LNCaP clone FGC (cell line): ENCODE measurements at places on chromosomes 6 and 20.

- no peak for DNase-seq
Measured at GRCh38 chr20:36313476-36313875, 7.3 kb downstream of the DLGAP4 start.

DNA sequence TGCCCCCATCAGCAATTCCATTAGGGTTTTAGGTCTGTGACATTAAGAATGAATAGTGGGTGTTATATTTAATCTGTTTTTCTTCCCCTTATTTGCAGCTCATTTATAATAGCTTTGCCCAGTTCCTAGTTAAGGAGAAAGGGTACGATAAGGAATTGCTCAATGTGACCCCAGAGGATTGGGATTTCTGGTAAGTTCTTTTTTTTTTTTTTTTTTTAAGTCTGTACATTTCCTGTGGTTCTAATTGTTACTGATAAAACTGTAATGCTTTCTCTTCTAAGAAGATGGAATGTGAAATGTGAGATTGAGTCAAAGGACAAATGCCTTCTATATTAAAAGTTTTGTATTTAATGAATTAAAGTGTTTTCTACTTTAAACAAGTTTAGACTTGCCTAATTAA is 5.5 kb downstream of the NT5DC1 start:
- DNase-seq: no peak

DNA sequence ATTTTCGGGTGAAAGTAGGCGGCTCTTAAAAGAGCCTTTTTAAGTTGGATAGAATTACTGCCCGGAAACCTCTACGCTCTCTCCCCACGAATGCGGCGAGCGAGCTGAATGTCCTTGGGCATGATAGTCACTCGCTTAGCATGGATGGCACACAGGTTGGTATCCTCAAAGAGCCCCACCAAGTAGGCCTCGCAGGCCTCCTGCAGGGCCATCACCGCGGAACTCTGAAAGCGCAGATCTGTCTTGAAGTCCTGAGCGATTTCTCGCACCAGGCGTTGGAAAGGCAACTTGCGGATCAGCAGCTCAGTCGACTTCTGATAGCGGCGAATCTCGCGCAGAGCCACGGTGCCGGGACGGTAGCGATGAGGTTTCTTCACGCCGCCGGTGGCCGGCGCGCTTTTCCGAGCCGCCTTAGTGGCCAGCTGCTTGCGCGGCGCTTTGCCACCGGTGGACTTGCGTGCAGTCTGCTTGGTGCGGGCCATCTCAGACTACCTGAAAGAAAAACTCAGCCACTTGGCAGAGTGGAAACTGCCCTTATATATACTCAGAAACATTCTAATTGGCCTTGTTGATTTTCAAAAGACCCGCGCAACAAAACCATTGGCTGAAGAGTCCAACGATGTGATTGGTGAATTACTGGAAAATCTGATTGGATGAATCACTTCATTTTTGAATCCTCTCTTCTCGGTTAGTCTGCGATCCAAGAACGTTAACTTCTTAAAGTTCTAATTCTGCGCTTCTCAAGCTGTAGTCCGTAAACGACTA is 93.9 kb upstream of the BTN3A2 start:
- DNase-seq: no peak

DNA sequence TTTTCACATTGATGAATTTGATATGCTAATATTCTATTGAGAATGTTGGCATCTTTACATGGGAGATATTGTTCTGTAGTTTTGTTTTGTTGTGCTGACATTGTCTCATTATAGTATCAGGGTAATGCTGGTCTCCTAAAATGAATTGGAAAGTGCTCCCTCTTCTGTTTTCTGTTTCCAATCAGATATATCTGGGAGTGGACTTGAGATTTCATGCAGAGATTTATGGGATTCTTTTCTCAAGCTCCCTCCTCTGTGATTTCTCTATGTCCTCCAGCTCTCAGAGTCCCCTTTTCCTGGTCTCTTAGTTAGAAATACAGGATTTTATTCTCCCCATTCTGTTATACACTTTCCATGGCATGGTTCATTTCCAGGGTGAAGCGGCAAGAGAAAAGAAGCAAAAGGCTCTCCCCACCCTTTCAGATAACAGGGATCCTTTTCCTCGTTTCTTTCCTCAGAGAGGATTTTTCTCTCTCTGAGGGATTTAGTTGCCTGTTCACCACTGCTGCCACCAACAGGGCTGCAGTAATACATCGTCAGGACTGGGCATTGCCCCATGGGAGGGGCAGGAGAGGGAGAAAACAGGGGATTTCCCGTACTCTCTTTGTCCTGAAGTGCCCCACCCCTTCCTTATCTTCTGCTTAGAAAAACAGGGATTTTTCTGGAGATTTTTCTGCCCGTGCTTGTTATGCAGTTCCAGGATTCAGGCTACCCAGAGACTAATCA is 59.3 kb upstream of the STMND1 start:
- DNase-seq: no peak

DNA sequence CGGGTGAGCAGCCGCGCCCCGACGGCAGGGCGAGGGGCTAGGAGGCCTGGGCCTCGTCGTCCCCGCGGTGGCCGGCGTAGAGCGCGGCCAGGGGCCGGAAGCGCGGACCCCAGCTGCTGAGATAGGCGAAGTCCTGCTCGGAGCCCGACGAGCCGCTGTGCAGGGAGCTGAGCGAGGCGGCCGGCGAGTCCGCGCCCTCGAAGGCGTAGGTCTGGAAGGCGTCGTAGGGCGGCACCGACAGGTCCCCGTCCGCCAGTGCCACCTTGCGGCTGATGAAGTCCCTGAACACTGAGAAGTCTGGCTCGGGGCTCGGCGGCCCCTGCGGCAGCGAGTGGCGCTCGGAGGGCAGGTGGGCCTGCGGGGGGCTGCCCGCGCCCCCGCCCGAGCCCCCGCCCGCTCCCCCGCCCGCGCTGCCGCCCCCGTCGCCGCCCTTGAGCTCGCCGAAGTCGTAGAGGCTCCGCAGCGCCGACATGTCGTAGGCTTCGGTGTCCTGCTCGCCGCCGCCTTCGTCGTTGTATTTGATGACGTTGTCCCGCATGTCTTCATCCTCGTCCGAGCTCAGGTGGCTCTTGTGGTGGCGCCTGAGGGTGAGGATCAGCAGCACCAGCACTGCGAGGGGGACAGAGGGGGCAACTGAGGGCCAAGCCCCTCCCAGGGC is 56.5 kb downstream of the CD40 start:
- DNase-seq: no peak

DNA sequence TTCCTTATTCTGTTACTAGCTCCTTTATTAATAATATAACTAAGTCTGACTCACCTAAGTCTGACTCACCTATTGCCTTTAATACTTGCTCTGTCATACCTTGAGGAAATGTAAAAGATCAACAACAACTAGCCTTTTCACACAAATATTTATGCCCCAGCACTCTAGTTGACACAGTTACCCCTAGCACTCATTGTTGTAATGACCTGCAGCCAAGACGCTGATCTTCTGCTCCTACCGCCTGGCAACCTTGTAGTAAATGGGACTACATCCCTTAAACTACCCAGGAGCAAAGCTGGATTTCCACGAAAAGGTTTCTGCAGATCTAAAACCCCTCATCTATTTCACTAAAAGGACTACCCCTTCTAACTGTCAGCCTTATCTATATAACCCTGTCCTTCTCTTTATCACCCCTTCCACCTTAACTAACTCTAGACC is 90.0 kb downstream of the PLG start:
- no peak for DNase-seq

DNA sequence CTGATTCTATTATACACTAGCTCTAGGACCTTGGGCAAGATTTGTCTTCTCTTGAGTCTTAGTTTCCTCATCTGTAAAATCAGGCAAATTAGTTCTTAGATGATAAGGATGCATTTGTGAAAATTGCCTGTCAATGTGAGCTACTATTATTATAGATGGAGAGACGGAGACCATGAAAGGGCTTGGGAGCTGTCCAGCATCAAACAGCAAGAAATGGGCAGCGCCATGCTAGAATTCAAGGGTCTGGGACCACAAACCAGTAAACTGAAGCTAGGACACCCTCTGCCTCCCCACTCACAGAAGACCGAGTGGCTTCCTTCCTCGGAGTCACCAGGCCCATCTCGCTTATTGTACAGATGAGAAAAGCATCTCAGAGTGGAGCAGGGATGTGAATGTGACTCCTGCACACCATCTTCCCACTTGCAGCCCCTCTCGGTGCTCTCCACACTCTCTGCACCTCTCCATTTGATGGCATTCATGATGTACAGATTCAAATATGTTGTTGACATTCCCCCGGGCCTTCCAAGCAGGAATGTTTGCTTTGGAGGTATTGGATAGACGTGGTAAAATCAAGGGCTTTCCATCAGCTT is 24.1 kb upstream of the BPIFA3 start:
- DNase-seq: no peak

DNA sequence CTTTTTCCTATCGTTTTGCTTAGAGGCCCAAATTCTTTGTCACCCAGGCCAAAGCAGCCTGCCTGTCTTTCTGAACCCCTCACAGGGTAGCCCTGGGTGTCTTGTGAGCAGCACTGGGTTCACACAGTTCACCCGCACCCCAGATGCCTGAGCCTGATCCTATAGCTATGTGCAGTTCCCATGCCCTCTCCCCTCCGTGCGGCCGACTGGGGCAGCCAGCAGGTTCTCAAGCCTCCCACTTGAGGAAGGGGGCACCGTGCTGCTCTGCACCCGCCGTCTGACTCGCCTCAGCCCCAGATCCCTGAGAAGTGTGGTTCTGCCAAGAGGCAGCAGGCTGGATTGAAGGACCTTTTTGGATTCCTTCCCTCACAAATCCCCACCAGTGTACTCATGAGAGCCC is 89.0 kb downstream of the PSMB1 start:
- no peak for DNase-seq

- no peak for DNase-seq
Measured at GRCh38 chr6:155519176-155519738, 63.6 kb upstream of the NOX3 start.

GRCh38 chr6:106213660-106214289 is 111.8 kb downstream of the ATG5 start:
- DNase-seq: no peak

DNA sequence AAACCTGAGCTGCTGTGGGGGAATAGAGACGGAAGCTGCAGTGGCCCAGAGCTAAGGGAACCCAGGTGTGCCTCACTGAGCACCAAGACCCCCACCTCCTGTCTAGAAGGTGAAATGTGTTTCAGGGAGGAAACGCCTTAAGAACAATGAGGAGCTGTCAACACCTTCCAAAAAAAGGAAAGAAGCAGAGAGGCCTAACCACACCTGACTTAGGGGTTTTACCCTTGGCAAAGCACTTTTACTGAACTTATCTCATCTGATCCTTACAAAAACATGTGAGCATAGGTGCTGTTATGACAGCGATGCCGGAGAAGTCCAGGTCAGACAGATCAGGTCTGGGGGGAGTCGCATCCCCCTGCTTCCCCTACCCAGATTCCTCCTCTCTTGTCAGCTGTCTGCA is 16.1 kb upstream of the CDKN1A start:
- DNase-seq: no peak

DNA sequence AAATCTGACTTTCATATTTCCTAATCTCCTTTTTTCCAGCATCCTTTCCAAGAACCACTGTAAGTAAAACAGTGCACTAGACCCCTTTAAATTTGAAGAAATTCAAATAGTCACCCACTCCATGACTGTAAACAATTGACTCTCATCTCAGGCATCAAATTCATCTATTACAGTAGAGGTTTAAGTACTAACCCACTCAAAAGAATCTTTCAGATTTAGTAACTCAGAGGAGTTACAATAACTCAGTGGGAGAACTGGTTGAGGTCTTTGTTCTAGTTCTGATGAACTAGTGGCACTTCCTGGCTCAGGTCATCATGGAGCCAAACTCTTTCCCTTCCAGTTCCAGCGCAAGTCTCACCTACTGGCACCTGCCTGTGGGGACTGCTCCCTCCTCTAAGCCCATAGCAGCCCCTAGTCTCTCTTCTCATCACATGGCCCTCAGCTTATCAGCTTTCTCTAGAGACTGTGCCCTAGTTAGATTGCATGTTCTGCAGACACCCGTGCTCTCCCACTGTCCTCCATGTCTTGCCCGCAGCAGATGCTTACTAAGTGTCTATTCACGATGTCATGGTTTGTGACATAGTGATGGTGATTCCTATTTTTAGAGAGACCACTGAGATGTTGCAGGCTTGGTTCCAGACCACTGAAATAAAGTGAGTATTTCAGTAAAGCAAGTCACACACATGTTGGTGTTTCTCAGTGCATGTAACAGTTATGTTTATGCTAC is 196.2 kb downstream of the TBC1D7 start:
- no peak for DNase-seq

DNA sequence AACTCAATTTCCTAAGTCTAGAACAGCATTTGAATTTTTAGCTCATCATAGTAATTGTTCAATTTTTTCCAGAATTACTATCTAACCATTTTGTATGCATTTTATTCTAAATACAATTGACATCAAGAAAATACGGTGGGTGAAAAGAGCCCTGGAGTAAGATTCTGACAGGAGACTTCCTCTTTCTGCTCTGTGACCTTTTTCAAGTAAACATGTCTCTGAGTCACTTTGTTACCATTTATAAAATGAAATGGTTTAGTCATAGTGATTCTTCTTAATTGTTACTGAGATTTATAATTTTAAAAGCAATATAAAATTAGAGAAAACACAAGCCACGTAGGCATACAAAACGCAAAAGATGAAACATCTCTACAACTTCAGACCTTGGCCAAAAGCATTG is 80.2 kb downstream of the PLCB1 start:
- DNase-seq: no peak

DNA sequence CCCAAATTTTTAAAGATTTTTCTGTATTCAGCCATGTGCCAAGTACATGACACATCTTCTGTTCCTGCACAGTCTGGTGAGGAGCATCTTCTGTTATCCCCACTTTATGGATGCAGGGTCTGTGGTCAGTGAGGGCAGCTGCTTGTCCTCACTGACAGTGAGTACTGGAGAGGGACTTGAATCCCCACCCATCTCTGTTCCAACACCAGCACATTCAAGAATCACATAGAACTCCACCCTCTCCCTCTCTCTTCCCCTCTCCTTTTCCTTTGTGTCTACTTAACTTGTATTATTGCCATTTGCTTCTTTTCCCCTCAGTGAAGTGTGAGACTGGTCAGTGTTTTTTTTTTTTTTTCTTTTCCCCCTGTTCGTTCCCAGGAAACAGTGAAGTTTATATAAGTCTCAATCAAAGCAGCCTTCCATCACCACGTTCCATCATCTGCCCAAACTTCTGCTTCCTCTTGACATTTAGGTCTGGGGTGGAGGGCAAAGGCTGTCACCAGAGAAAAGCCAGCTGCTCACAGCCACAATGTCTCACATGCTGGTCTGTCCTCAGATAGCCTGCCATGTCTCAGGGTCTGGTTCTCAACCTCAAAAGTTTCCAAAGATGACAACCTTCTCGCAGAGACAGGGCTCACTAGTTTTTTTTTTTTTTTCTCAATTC is 110.0 kb upstream of the SSTR4 start:
- no peak for DNase-seq

DNA sequence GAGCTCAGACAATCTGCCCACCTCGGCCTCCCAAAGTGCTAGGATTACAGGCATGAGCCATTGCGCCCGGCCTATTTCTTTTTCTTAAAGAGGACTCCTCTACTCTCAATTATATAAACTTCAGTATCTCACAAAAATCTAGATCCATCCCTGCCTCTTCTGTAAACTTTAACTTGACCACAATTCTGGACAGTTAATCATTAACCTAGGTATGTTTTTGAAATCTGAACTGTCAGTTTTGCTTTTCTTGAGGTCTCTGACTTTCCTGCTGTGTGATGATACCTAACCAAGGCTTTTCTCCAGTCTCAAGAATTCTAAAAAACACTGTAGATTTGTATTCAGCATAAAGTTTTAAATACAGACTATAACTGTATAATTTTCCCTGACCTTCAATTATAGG is 388.2 kb upstream of the SYNCRIP start:
- DNase-seq: no peak
